ENCODE measurements at places on chromosomes 6 and 20. TPM values are rescaled to one million over a fixed set of nuclear protein-coding genes. Genes with fewer than 3 reads are reported as not detected.

DNA sequence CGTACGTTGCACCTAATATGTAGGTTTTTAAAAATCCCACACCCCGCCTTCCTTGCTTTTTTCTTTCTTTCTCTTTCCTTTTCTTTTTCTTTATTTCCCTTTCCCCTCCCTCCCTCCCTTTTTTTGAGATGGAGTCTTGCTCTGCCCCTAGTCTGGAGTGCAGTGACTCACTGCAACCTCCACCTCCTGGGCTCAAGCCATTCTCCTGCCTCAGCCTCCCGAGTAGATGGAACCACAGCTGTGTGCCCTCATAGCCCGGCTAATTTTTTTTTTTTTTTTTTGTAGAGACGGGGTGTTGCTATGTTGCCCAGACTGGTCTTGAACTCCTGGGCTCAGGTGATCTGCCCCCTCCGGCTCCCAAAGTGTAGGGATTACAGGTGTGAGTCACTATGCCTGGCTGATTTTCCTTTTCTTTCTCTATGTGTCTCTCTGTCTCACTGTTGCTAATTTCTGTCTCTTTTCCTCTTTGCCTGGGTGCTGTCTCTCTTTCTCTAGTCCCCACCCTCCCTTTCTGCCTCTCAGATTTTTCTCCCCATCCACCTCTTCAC lies 61.2 kb downstream of the SRC start:
- DNase-seq = no peak

GRCh38 chr6:14310960-14311359 lies 193.4 kb downstream of the CD83 start:
- no peak for DNase-seq

DNA sequence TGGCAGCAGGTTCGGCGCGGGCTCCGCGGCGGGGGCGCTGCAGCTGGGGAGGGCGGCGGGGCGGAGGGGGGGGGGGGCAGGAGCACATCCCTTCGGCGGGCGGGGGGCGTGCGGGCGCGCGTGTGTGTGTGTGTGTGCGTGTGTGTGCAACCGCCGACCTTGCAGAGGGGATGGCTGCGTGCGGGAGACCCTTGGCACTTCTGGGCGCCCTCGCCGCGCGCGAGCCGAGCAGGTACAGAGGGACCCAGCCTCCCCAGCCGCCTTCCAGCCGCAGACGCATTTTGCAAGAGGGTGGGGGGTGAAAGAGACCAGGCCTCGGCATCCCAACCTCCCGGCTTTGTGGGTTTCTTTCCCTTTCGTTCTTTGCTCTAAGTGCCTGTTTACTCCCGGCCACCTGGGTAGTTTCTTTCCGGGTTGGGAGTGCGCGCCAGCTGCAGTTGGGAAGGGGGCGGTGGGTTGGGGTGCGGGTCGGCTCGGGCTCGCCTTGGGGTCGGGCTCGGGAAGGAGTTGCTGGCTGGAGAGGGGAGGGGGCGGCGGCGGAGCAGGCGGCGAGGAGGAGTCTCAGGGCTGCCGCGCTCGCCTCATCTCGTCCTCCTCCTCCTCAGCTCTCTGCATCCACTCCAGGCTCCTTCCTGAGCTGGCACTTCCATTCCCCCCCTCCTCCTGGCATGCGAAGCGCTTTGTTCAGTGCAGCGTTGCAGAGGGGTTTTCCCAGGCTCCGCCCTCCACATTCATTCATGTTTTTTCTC lies 620 bp downstream of the HIVEP1 start:
- DNase-seq = peak; percentile 94

- no peak for DNase-seq
Observed at GRCh38 chr6:105193647-105194046, 13.8 kb upstream of the POPDC3 start.

DNA sequence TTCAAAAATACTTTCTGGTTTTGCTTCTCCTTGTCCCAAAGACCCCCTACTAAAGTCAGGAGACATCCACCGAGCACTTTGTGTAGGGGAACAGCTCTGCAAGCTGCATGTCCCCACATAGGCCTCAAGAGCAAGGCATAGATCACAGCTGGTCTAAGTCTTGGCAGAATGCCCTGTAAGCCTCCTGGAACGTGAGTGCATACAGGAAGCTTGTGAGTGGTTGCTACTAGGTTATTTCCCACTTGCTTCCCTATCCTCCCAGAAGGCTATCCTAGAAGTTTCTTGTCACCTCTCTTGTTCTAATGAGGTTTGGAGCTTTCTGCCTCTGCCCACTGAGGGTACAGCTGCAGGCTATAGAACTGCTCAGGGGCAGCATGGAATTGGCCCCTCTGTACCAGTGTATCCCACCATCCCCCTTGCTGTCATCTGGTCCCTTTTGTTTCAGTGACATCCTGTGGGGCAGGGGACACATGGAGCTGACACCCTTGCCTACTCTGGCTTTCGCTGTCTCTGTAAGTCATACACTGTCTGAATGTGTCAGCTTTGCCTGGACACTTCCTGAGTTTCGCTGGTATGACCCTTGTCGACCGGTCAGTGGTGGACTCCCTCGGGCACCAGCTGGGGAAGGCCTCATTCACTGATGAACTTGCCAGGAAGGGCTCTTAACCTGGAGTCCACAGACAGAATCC lies 35.6 kb upstream of the KCNK16 start:
- no peak for DNase-seq

- DNase-seq = no peak
Observed at GRCh38 chr20:47981222-47981621, 195.9 kb upstream of the SULF2 start.

- no peak for DNase-seq
Observed at GRCh38 chr20:62642051-62642665, at the start of gene SLCO4A1. Gene SLCO4A1 (plus strand): TSS chr20:62642503. CDS start chr20:62656455, 13,952 bp downstream.

The TRIM27 gene
- 35.1 TPM for total RNA-seq
